Activated CD4-positive, alpha-beta T cell treated with anti-CD3 and anti-CD28 coated beads, Interleukin-2, amount 50 U/mL, for 4 hours (primary cell): ENCODE measurements at places on chromosomes 2 and 18.

GRCh38 chr2:85888020-85888683, 638 bp downstream of the ST3GAL5 start:
- peak; percentile 34 for DNase-seq

DNA sequence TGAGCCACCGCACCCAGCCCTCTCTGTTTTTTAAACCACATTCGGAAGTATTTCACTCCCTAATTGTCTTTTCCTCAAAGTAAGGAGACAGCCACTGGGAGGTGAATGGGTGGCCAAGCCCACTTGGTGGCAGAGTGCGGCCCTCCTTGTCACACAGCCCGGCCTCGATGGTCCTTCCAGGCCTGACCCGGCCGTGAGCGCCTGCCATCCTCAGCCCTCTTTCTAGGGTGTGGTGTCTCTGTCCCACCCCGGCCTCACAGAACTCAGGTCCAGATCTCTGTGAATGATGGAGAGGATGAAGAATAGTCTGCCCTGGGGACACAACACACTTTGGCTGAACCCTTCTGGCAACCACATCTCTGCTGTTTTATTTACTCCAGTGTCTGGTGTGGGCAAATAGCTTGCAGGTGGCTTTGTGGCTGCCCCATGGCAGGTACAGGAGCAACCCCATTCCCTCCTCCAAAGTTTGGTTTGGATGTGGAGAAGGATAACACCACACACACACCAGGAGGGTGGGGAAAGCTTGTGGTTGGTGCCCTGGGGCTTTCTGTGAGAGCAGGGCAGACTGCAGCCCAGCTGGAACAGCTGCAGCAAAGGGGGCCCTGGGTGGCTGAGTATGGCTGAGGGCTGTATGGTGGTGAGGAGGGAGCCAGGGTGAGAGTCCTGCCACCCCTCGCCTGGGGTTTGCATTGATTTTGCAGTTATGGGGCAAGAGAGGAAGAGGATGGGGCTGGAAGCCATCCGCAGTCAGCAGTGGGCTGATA, 88.6 kb downstream of the FAM168B start:
- no peak for DNase-seq

GRCh38 chr2:212938144-212938793, 213.1 kb downstream of the IKZF2 start:
- no peak for DNase-seq

- no peak for DNase-seq
Measured at GRCh38 chr2:173991856-173992588, 26.8 kb upstream of the SP3 start.

DNA sequence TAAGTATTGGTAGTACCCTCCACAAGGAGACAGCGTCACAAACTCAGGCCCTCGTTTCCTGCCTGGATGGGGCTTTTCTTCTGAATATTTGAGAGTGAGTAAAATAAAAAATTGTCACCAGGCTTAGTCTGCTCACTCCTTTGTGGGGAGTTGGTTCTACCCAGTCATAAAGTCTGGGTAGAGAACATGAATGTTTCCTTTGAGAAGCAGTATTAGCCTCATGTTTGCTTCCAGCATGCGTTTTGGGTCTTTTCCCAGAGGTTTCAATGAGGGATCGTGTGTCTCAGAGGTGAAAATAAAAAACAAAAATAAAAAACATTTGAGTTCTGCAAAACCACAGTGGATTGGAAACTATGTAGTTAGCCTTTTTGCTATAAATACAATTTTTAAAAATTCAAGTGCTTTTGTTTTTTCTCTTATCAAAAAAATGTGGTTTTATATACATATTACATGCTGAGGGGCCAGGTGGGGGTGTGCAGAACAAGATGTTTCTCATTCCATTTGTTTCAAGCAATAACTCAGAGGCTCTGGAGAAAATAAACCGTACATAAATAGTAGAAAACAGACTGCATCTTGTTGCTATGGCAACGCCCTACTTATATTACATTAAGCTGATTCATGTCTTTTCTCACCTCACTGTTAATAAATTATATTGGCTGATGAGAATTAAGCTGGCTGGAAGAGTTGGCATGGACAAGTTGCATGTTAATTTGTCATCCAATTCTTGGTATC, 225.4 kb upstream of the FBXO11 start:
- DNase-seq = no peak
